ENCODE measurements at places on chromosomes 7 and 10. TPM values are rescaled to one million over a fixed set of nuclear protein-coding genes. Genes with fewer than 3 reads are reported as not detected.

Gene SNCG
- total RNA-seq = 5.3 TPM

- DNase-seq = no peak
Observed at GRCh38 chr7:121714559-121715303, 158.2 kb upstream of the PTPRZ1 start.

DNA sequence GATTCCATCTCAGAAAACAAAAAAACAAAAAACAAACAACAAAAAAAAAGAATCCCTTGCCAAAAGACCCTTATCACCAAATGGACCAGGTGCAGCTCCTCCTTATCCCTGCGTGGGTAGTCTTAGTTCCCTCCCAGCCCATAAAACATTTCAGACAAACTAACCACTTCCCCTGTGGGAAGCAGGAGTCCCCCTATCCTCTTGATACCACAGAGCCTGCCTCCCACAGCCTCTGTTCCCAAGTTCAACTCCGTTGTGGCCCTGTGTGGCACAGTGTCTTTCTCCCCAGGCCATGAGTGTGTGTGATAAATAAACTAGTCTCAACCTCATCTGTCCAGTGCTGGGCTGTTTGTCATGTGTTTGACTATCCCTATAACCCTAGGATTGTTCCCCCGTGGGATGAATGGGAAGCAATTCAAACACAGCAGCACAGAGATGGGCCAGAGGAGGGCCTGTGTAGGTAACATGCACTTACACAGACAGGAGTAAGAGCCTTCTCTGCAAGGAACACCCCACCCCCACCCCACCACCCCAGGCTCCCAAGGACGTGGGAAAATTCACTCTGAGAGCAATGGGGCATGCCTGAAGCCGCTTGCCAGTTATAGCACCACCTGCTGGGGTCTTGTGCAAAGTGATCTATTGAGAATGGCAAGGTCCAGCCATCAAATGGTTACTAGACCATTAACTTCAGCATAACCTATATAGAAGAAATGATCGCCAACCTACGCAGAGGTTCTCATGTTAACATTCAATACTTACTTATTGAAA, 147.1 kb upstream of the GHITM start:
- DNase-seq = no peak

DNA sequence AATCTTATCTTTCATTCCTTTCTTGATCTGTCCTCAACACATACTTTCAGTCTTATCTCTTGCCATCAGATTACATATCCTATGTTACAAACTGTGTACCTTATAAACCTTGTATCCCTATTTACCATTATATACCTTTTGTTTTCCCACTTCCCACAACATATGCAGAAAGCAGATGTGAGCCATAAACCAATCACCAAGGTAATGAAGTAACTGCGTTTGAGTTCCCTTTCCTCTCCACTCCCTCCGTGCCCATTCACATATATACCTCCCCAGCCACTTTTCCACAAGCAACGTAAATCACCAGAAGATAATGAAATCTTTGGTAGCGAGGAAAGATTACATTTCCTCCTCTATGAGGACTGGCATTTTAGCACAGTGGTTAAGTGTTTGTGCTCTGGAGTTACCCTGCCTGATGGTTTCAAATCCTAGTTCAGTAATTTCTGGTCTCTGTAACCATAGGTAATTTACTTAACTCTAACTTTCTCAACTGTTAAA, 55.5 kb upstream of the PHF14 start:
- no peak for DNase-seq
